ENCODE measurements at places on chromosomes 5 and 9. TPM values are rescaled to one million over a fixed set of nuclear protein-coding genes. Genes with fewer than 3 reads are reported as not detected.
A peak's percentile ranks its signal among the peaks of the same experiment; 100 is the strongest.

The FRMD3 gene
- 84.1 TPM for polyA plus RNA-seq

The LCN1 gene
- not detected for polyA plus RNA-seq

The AK8 gene
- not detected for polyA plus RNA-seq

The SHOC1 gene
- polyA plus RNA-seq, result 0.01 TPM

The TMEFF1 gene
- polyA plus RNA-seq, result 0.03 TPM

The FAM153A gene
- polyA plus RNA-seq, result 3.1 TPM

The ECSCR gene
- polyA plus RNA-seq, result 55.3 TPM

The PHF24 gene
- 0.11 TPM for polyA plus RNA-seq

The CD14 gene
- 20.3 TPM for polyA plus RNA-seq

The LCN15 gene
- polyA plus RNA-seq, result 2.4 TPM

The WNT8A gene
- polyA plus RNA-seq, result not detected

The IL33 gene
- polyA plus RNA-seq, result 14.0 TPM

The CSF1R gene
- 5.0 TPM for polyA plus RNA-seq

DNA sequence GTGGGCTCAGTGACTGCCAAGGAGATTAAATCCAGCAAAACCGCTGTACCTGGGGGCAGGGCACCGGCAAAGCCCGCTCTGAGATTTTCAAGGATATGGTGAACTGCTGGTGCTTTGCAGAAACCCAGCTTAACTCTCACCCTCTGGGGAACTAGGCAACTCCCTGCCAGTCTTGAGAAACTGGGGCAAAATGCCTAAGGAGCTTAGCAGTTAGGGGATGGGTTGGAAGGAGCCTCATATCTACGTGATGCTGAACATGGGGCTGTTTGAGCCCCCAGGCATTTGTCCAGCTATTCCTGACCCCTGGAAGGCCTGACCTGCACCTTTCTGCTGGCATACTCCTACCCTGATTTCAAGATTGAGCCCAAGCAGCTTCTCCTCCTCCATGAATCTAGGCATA lies 108.6 kb upstream of the TBC1D2 start:
- no peaks in the 10 kb centered on the region for H3K27me3 ChIP-seq
- no peak overlapping the region for H3K27ac ChIP-seq
- no peaks in the 10 kb centered on the region for H3K4me1 ChIP-seq

- peaks cover 11% of the 10 kb centered on the region for H3K4me1 ChIP-seq
- no peaks in the 10 kb centered on the region for H3K36me3 ChIP-seq
- no peak overlapping the region for H3K4me3 ChIP-seq
Observed at GRCh38 chr9:5624655-5625054, 4.3 kb upstream of the RIC1 start.

- no peak overlapping the region for H3K27ac ChIP-seq
- H3K4me3 ChIP-seq, result no peak overlapping the region
- no peaks in the 10 kb centered on the region for H3K36me3 ChIP-seq
- DNase-seq, result no peak
Observed at GRCh38 chr5:103315455-103315854, 56.9 kb downstream of the MACIR start.

DNA sequence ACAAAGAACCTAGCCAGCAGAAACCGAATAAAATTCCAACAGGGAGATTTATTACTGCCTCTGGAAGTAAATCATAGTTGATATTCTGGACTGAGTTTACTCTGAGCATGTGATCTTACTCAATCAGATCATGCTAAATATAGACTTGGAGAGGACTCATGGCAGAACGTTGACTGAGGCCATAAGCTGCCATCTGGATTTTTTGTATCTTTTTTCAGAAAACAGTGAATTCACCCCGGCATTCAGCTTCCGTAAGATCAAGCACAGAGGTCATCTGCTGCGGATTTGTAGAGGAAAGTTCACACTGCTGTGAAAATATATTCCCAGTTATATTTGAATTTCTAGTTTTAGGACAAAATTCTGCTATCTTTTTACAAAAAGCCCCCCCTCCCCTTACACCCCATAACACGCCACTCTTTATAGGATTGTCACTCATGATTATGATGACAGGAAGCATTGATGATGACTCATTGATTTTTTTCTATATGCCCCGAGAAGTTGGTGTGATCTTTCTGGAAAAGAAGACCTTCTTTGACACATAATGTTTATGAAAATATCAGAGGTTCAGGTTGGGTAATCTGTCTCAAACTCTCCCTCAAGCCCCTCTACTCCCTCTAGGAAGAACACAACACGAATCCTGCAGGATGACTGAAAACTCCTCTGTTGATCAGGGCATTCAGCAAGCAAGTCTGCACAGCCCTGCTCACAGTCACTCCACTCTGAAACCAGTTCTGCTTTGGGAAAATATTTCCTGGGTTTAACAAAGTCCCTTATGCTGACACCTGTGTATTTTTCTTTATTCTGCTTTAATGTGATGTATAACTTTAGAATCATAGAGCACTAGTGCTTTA lies 70.8 kb downstream of the NXNL2 start:
- no peaks in the 10 kb centered on the region for H3K36me3 ChIP-seq
- no peak for DNase-seq
- no peak overlapping the region for H3K4me3 ChIP-seq
- peak overlapping the region; percentile 31 for H3K27ac ChIP-seq
- H3K27me3 ChIP-seq, result no peaks in the 10 kb centered on the region
- H3K4me1 ChIP-seq, result no peaks in the 10 kb centered on the region

DNA sequence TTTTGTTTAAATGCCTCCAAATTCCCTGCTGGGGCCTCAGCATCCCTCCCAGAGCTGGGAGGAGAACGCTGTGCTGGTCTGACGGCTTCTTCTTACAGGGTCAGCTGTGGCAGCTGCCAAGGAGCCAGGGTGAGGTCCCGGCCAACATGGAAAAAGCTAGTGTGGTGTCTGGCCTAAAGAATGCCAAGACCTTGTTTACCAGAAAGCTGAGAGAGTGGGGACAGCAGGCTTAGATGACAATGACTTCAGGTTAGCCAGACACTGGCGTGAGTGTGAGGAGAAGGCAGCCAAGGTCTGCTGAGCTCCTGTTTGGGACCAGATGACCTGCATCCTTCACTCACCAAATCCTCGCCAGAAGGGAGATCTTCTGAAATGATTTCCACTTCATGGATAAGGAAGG lies 112.5 kb downstream of the CRB2 start:
- no peak overlapping the region for H3K27ac ChIP-seq
- no peaks in the 10 kb centered on the region for H3K4me1 ChIP-seq
- H3K4me3 ChIP-seq, result no peak overlapping the region
- no peaks in the 10 kb centered on the region for H3K27me3 ChIP-seq
- no peak for DNase-seq
- no peaks in the 10 kb centered on the region for H3K36me3 ChIP-seq

GRCh38 chr5:96730586-96730985 lies 68.4 kb downstream of the CAST start:
- H3K27me3 ChIP-seq, result no peaks in the 10 kb centered on the region
- no peak for DNase-seq
- H3K27ac ChIP-seq, result no peak overlapping the region
- H3K36me3 ChIP-seq, result peaks cover 25% of the 10 kb centered on the region
- no peak overlapping the region for H3K4me3 ChIP-seq

DNA sequence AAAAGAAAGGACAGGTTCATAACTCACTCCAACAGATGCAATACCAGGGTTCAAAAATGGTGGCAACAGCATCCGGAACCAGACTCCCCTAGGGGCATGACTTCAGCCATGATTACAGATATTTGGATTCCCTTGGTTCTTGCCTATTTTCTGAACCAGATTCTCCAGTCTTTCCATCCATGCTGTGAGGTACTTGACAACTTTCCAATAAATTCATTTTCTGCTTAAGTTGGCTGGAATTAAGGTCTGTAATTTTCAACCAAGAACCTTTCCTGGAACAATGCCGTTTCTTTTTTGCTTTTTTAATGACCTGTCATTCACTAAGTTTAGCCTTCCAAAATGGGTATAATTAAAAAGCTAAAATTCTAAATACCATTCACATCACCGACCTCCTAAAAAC lies 52.2 kb downstream of the SCAI start:
- no peak for DNase-seq
- no peak overlapping the region for H3K4me3 ChIP-seq
- no peaks in the 10 kb centered on the region for H3K27me3 ChIP-seq
- H3K4me1 ChIP-seq, result peaks cover 8% of the 10 kb centered on the region
- H3K27ac ChIP-seq, result no peak overlapping the region
- H3K36me3 ChIP-seq, result no peaks in the 10 kb centered on the region

GRCh38 chr9:127805620-127806019 lies 2.9 kb downstream of the FPGS start:
- peaks cover 47% of the 10 kb centered on the region for H3K36me3 ChIP-seq
- no peaks in the 10 kb centered on the region for H3K27me3 ChIP-seq
- peak; percentile 53 for DNase-seq
- no peak overlapping the region for H3K27ac ChIP-seq
- no peak overlapping the region for H3K4me3 ChIP-seq

- H3K27ac ChIP-seq, result no peak overlapping the region
- H3K4me1 ChIP-seq, result no peaks in the 10 kb centered on the region
- H3K36me3 ChIP-seq, result no peaks in the 10 kb centered on the region
Observed at GRCh38 chr5:20030125-20030524, 42.1 kb upstream of the CDH18 start.

GRCh38 chr5:60410427-60410826 lies 289.5 kb downstream of the DEPDC1B start:
- H3K27me3 ChIP-seq, result no peaks in the 10 kb centered on the region
- H3K4me3 ChIP-seq, result no peak overlapping the region
- no peaks in the 10 kb centered on the region for H3K36me3 ChIP-seq

GRCh38 chr5:54728588-54728915 lies 211.0 kb downstream of the SNX18 start:
- H3K4me3 ChIP-seq, result no peak overlapping the region
- H3K27ac ChIP-seq, result no peak overlapping the region
- no peaks in the 10 kb centered on the region for H3K36me3 ChIP-seq
- H3K27me3 ChIP-seq, result no peaks in the 10 kb centered on the region
- no peaks in the 10 kb centered on the region for H3K4me1 ChIP-seq
- DNase-seq, result no peak

DNA sequence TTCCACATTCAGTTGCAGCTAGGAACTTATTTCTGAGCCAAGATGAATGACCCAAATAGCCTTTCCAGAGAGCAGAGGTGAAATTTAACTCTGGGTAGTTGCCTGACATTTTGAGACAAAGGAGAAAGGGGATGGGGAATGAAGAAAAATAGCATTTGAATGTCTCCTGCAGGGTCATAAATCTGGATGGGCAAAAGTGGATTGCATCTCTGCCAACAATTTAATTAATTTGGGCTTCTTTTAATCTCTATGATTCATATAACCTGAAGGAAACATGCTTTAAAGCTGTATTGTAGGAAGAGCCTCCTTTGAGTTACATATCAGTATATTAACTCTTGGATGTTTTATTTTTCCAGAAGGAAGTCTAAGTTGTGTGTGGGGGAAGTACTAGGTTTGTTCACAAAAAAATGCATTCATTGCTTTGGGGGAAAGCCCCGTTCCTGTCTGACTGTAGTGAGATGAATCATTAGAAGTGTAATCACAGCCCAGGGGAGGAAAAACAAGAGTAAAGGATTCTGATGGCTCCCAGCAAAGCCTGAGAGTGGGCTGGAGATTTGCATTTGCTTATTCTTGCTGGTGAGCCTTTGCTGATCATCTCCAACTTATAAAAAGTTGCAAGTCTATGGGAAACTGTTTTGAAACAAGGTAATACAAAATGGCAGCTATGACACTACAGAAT lies 133.0 kb upstream of the IQGAP2 start:
- no peaks in the 10 kb centered on the region for H3K27me3 ChIP-seq
- H3K4me1 ChIP-seq, result no peaks in the 10 kb centered on the region
- no peak overlapping the region for H3K27ac ChIP-seq

DNA sequence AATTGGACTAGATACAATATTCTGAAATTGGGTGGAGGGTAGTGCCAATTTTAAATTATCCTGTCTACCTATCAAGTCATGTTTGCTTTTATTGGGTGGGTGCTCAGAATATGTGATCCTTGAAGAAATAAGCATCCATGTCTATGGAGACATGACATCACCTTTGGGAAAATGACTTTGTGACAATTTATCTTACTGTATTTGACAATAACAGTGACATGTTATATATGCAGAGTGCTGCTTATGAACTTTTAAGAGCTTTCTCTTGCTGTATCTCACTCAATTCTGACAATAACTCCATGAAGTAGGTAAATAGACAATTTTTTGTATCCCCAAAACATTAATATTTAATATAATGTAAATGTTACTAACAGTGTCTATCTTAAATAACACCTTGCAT lies 15.1 kb upstream of the ACTBL2 start:
- H3K36me3 ChIP-seq, result no peaks in the 10 kb centered on the region
- no peaks in the 10 kb centered on the region for H3K27me3 ChIP-seq
- peaks cover 7% of the 10 kb centered on the region for H3K4me1 ChIP-seq
- no peak for DNase-seq

GRCh38 chr5:155750101-155750500 lies 576.9 kb upstream of the SGCD start:
- DNase-seq, result no peak
- no peaks in the 10 kb centered on the region for H3K27me3 ChIP-seq
- no peak overlapping the region for H3K27ac ChIP-seq
- no peak overlapping the region for H3K4me3 ChIP-seq

DNA sequence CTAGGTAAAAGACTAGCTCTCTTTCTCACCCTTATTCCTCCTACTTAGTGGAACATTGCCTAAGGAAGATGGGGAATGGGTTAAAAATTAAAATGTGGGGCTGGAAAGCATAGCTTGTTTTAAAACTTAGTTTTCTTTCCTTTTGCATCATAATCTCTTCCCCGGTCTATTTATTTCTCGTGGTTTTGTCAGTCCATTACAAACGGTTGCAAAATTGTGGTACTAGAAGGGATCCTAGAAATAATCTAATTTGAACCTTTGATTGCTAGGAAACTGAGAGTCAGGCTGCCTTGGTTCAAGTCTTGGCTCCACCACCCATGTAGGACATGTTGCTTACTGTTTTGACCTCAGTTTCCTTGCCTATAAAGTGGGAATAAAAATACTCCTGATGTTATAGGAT lies 1.3 kb downstream of the IL31RA start:
- peak overlapping the region; percentile 31 for H3K27ac ChIP-seq
- H3K27me3 ChIP-seq, result no peaks in the 10 kb centered on the region
- H3K36me3 ChIP-seq, result no peaks in the 10 kb centered on the region
- no peak for DNase-seq

DNA sequence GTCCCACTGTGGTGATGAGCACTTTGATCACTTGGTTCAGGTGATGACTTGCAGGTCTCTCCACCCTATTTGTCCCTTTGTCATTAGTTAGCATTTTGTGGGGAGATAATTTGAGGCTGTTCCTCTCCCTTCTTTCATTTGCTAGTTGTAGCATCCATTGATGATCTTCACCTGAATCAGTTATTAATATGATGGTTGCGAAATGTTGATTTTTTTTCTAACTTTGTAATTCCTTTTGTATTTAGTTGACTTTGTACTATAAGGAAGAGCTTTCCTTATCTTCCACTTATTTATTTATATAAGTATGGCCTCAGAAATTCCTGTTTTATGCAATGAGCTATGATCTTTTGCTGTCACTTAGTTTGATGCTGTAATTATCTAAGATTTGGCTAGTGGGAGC lies 12.6 kb downstream of the TRIO start:
- no peak for DNase-seq
- H3K27ac ChIP-seq, result peak overlapping the region; percentile 87
- H3K36me3 ChIP-seq, result no peaks in the 10 kb centered on the region

DNA sequence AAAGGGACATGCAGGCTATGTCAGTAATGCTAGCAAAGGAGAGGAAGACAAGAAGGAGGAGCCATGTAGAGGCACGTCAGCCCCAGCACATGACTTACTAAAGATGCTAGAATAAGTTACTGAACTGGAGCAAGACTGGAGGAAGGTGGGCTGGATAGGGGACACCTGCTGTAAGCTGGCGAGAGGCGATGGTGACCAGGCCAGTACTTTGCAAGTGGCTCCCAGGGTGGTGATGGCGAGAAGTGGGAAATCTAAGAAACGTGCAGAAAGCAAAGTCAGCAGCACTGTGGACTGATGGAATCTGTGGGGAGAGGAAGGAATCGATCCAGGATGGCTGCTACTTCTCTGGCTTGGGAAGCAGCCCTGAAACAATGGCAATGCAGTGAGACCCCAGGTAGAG lies 617.1 kb upstream of the ADAMTS16 start:
- H3K27me3 ChIP-seq, result no peaks in the 10 kb centered on the region
- no peak overlapping the region for H3K27ac ChIP-seq
- no peaks in the 10 kb centered on the region for H3K36me3 ChIP-seq
- H3K4me1 ChIP-seq, result no peaks in the 10 kb centered on the region

All from heart left ventricle (tissue), 16 donors.